Activated T-helper 17 cell treated with anti-CD3 and anti-CD28 coated beads, Interleukin-2, amount 50 U/mL, for 72 hours (primary cell): ENCODE measurements at places on chromosomes 1 and 21.

DNA sequence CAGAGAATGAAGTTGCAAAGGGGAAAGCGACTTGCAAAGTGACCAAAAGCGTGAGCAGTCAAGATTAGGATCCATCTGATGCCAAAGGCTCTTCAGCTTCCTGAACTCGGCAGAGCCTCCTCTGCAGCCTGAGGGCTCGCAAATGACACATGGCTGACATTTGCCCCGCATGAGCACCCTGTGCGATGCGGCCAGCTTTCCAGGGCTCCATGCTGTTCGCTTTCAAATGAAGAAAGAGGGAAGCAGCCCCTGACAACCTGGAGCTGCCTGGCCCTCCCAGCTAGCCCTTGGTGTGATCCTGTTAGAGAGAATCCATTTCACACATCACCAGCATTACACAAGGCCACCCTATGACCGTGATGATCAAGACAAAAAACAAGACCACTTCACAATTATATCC, 20.2 kb upstream of the FAM131C start:
- ATAC-seq = no peak

- no peak for ATAC-seq
Measured at GRCh38 chr1:182634306-182635072, 30.3 kb upstream of the RGS16 start.

DNA sequence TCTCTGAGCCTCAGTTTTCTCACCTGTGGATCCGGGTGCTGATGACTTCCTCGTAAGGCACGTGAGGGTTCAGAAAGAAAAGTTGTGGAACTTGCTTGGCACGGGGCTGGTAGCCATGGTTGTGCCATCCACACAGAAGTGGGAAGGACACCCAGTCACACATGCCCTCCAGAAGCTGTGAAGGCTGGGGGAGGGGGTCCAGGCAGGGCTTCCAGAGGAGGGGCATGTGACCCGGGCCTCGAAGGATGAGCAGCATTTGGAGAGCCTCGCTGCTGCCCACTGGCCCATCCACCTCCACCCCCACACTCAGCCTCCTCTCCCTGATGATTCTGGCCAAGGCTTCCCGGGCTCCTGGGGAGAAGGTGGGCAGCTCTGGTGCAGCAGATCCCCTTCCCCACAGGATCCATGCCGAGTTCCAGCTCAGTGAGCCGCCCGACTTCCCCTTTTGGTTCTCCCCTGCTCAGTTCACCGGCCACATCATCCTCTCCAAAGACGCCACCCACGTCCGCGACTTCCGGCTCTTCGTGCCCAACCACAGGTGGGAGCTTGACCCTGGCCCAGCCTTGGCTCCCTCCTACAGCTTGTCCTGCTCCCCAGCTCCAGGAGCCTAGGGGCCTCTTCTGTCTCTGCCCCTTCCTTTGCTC, 9.4 kb downstream of the SELENON start:
- ATAC-seq = no peak

DNA sequence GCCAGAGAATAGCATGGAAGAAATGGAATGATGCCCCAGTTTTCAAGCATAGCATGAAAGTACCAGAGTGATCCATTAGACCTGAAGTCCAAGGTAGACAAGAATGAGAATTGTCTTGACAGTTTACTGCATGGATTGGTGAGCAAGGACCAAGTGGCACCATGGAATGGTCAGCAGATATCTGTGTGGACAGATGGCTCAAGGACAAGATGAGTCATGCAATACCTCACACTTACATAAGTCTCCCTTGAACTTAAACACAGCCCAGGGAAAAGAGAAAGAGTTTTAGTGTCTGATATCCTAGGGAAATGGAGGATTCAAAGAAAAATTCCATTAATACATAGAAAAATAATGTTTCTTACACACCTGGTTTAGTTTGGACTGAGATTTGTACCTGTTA, 195.2 kb downstream of the MRPL39 start:
- ATAC-seq = no peak

GRCh38 chr1:1225238-1225845, 6.5 kb downstream of the SDF4 start:
- no peak for ATAC-seq

- peak; percentile 16 for ATAC-seq
Measured at GRCh38 chr1:232308616-232309015, 321.3 kb downstream of the SIPA1L2 start.

DNA sequence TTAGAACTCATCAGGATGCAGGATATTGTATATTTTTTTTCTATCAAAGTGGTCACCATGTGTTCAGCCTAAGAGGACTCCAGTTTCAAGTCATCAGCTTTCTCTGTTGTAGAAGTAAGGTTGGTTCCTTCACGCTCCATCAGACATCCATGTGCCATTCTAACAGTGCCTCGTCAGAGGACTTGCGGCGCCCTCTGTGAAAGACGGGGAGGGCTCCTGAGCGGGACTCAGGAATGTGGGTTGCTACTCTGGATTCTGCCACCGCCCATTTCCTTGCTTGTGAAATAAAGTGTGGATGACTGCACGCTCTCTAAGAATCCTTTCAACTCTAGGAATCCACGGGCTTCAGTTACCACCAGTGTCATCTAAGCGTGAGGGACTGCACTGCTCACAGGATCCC, 593.5 kb downstream of the KIF26B start:
- no peak for ATAC-seq

GRCh38 chr1:242083742-242084141, 84.8 kb upstream of the MAP1LC3C start:
- no peak for ATAC-seq

GRCh38 chr1:150549496-150550221, 451 bp downstream of the ADAMTSL4 start:
- no peak for ATAC-seq

GRCh38 chr1:184597650-184598357, 156.9 kb downstream of the EDEM3 start:
- no peak for ATAC-seq

- no peak for ATAC-seq
Measured at GRCh38 chr1:213840575-213840974, 147.2 kb upstream of the PROX1 start.
